ENCODE measurements at places on chromosomes 5 and 9.

DNA sequence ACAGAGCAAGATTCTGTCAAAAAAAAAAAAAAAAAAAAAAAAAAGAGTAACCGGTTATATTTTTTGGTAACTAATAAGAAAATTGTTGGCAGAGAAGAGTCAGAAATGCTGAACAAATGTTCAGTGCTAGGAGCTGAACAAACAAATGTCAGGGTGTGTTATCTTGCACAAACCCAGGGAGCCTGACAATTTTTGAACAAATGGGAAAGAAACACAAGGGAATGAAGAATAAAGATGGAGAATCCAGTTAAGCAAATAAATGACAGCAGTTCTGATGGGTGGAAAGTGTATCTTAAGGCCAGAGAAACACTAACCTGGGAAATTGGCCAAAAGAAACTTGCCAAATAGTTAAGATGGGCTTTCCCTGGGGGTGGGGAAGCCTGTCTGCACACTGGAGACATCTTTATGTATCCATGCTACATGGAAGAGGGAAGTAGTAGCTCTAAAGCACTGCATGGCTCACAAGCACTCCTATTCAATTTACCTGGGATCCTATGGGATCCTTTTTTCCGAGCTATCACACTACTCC is 23.7 kb downstream of the KLHL3 start:
- DNase-seq = no peak

GRCh38 chr5:65290677-65291076 is 191.0 kb downstream of the ADAMTS6 start:
- DNase-seq = no peak

GRCh38 chr5:42656651-42657015 is 100.0 kb upstream of the CCDC152 start:
- no peak for DNase-seq

GRCh38 chr5:137997726-137998213 is 35.1 kb downstream of the FAM13B start:
- no peak for DNase-seq

GRCh38 chr9:98660541-98660940 is 48.2 kb downstream of the GABBR2 start:
- no peak for DNase-seq

- no peak for DNase-seq
These were observed 26.9 kb upstream of the ITGA1 start for GRCh38 chr5:52760695-52761366.

All from NCI-H1930 (cell line).